ENCODE measurements at places on chromosomes 2 and 18.

DNA sequence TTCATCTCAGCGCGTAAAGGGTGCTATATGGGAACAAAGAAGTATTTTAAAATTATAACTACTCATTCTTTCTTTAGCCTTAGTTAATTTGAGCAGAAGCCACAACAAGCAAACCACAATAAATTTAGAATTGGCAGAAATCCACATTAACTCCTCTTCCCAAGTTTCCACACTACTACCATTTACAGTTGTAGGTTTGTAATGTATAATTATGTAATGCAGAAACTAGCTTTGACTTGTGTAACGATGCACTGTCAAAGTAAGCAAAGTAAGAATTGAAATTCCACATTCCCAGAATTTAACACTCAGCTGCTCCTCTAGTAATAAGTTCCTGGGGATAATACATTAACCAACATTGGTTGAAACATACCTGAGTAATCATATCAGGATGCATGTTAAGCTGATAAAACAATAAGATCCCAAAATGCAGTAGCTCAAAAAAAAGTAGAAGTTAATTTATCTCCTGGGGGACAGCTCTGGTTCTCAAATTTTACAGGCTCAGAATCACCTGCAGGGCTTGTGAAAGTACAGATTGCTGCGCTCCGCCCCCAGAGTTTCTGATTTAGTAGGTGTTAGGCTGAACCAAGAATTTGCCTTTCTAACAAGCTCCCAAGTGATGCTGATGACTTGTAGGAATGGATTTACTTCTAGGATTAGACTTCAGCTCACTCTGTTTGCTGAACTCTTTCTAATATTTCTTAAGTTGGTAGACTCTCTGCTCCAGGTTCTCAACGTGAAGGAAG, 9.9 kb downstream of the GRP start:
- DNase-seq = no peak

GRCh38 chr2:224849264-224849663, 133.1 kb upstream of the CCDC195 start:
- no peak for DNase-seq

- DNase-seq = no peak
Measured at GRCh38 chr2:198008230-198008629, 203.8 kb downstream of the PLCL1 start.

DNA sequence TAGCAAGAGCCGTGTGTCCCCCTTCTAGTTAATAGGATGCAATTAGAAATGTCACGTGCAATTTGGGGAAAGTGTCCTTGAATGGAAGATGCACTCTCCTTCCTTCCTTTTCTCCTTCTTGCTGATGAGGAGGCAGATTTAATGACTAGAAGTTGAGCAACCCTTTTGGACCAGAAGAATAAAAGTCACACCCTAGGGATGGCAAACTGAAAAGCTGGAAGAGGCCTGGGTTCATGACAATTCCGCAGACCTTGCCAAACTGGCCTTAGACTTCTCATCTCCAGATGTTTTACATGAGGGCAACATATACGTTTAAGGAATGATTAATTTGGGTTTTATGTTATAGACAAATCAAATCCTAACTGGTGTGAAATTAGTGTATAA, 38.6 kb upstream of the NCOA1 start:
- DNase-seq = no peak

GRCh38 chr2:114550895-114551793, 108.7 kb downstream of the DPP10 start:
- DNase-seq = no peak

- no peak for DNase-seq
Measured at GRCh38 chr2:189222468-189223105, 43.0 kb upstream of the COL5A2 start.

- DNase-seq = no peak
Measured at GRCh38 chr2:186612555-186613440, 22.9 kb downstream of the ITGAV start.

DNA sequence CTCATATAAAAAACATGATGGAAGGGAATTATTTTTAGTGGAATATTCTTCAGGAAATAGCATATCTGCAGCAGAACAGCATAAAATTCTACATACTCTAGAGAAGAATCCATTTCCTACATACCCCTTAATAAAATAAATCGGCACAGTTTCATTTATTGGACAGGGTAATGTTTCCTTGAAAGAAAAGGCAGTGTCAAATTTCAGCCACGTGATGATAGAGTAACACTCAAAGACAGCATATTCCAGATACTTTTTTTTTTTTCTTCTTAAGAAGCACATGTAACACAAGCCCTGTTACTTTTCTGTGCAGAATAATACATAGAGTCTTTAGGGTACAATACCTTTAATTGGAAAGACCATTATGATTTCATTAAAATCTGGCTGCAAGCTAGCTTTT, 204.4 kb downstream of the SRBD1 start:
- DNase-seq = no peak

DNA sequence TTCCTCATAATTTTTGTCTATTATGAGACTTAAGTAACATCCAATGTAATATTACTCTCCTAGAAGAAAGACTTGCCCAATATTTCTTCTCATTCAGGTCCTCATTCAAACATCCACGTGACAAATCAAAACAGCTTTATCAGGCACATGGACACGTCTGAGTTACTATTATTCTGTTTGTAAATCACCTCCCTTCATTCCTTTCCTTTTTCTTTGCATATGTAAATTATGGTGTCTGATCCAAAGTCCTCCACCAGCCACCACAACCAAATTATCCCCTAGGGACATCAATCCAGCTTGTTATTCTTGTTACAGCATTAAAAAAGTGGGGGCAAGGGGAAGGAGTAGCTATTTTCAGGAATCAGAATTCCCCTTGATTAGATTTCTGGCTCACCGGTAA, 7.1 kb downstream of the TMEM163 start:
- no peak for DNase-seq

- no peak for DNase-seq
Measured at GRCh38 chr18:58860747-58861231, 3.9 kb upstream of the ZNF532 start.

DNA sequence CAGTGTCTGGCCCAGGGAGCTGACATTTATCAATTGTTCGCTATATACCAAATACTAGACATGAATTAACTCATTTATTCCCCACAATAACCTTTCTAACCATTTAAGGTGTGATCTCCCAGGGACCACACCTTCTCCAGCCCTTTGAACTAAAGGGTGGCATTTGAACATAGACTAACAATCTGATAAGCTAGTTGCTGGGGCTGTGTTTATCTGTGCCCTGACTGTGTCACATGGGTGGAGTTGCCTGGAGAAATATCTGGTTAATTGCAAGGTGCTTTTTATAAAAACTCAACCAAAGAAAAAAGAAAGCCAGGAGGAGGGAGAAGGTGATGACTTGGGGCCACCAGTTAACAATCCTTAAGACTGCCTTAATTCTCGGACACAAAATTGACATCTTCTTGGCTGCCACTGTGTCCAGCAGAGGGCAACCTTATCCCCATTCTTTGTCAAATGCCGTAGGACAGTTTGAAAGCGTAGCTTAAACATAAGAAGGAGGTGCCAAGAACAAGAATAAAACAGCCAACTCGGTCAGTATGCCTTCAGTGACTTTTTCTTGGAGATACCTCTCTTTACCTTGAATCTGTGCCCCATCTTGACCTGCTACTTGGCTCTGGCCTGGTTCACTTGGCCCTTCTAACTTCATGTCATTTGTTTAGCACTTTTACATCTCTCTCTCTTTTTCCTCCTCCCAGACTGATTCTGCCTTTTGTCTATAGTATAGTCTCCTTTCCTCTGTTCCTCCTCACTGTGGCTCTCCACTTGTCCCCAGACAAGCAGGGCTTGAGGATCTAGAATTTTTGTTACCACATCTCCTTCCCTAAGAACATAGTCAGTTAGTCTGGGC, 183.4 kb downstream of the MYO3B start:
- DNase-seq = peak; percentile 42

DNA sequence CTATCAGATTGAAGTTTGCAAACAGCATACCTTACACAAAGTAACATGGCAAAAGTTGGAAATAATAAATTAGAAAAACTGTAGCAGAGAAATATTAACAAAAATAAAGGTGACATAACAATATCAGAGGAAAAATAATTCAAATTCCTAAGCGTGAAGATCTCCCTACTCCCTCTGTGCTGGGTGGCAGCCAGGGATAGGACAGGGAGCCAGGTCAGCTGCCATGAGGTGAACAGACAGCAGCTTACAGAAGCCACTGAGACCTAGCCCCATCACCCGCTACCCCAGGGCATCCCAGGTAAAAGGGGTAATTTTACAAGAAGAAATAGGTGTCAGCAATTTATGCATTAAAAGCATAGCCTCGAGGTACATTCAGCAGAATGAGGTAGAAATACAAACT, 423.8 kb upstream of the HS6ST1 start:
- DNase-seq = no peak

DNA sequence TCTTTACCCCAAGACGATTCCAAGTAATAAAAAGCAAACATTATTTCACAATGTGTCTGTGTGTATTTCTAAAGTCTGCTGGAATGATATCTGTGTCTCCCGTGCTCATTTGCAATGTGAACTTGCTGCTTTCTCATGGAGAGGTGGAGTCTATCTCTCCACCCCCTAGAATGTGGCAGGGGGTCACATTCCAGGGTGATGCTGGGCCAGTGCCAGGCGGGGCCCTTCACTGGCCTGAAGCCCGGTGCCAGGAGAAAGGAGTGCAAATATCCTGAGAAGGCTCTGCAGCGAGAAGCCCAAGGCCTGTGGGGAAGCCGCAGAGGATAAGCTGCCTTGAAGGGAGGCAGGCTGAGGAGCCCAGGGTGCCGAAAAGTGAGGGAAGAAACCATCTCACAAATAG, 26.8 kb upstream of the LDLRAD4 start:
- no peak for DNase-seq

- DNase-seq = no peak
Measured at GRCh38 chr18:54939361-54939917, 19.8 kb downstream of the CCDC68 start.

GRCh38 chr18:35123811-35124210, 82.6 kb downstream of the MAPRE2 start:
- DNase-seq = no peak

- DNase-seq = no peak
Measured at GRCh38 chr2:155377931-155378444, 679.5 kb downstream of the KCNJ3 start.

GRCh38 chr18:8944871-8945245, 157.6 kb upstream of the NDUFV2 start:
- DNase-seq = no peak

- DNase-seq = no peak
Measured at GRCh38 chr2:2886922-2887321, 490.7 kb downstream of the EIPR1 start.

DNA sequence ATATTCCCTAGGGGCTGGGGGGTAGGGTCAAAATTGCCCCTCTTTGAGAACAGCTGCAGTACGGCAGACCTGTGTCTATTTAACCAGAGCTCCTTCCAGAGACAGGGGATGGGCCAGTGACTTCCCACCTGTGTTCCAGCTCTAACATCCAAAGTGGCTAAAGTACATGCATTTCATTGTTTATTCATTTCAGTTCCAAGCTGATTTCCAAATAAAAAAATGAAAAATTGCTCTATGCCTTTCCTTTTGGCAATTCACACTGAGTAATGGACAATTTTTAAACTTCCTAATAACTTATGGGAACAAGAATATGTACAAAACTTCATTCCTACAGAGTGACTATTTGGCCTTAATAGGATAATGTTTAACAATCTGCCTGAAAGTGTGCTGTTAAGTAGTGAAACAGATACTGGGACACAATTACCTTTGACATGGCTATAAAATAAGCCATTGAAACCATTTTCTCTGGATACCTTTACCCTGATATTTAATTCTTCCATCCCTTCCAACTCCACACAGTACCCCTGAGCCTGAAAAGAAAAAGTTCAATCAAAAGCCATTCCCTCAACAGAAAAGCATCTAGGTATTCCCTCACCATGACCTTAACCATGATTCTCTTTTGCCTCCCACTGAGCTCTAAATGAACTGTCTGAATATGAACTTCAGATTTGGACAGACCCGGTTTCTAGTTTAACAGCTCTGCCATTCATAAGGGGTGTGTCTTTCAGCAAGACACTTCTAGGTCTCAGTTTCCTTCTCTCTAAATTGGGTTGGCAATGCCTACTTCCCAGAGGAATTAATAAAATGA, 73.1 kb downstream of the RDH14 start:
- no peak for DNase-seq

DNA sequence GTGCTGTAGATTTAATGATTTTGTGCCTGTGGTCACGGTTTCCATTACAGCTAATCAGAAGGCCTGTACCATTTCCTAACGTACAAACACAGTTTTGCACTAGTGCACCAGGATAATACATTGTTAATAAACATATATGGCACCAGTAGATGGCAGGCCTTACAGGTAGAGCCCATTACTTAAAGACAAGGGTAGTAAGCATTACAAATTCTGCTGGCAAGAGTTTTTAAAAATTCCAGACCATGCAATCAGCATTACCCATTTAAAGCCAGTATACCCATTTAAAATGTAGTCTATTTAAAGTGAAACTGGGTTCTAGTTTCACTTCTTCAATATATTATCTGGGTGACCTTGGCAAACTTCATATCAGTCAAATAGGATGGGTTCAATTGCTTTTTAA, 224.2 kb downstream of the NUP35 start:
- DNase-seq = no peak

- DNase-seq = no peak
Measured at GRCh38 chr2:20231598-20232026, 6.7 kb upstream of the SDC1 start.

DNA sequence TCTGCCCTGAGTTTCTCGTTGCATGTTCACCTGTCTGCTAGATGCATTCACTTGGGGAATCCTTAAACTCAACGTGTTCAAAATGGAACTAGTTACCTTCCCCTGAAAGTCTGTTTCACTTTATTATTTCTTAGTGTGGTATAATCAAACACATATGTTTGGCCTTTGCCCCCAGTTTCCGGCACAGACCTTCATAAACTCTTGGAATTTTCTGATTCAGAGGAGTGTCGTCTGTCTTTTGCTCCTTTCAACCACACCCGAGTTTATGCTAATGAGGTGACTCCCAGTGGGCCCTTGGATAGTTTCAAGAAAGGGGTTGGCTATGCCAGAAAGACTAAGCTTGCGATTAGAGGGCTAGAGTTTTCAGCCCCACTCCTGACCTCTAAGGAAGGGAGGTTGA, 198.9 kb downstream of the CDCA7 start:
- DNase-seq = no peak

GRCh38 chr18:75376004-75376403, 51.5 kb downstream of the SMIM21 start:
- DNase-seq = no peak

DNA sequence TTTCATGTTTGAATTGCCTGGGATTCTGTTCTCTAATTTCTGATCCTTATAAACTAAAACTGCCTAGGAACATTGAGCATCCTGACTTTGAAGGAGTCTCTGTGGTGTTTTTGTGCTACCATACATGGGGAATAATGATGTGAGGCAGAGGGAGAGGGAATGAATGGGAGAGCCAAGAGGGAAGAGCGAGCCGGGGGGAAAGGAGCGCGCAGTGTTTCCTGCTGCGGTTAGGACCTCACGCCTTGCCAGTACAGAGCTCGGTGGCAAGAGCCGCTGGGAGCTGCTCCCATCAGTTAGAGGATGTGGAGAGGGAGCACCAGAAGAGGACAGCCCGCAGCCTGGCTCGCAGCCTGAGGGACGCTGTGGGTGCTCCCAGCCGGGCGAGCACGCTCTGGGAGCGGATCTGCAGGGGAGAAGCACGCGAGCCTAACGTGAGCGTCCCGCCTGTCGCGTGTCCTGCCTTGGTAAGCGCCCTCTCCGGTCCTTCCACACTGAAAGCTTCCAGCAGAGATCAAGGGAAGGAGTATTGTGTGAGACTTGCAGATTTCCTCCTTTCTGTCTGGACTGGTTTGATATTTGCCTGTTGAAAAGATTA, 114.7 kb downstream of the FAM210A start:
- no peak for DNase-seq

Data from activated CD4-positive, alpha-beta T cell treated with anti-CD3 and anti-CD28 coated beads for 4 hours (primary cell).